Amniotic epithelial cell (primary cell): ENCODE measurements at places on chromosomes 2 and 18.
A peak's percentile ranks its signal among the peaks of the same experiment; 100 is the strongest.

DNA sequence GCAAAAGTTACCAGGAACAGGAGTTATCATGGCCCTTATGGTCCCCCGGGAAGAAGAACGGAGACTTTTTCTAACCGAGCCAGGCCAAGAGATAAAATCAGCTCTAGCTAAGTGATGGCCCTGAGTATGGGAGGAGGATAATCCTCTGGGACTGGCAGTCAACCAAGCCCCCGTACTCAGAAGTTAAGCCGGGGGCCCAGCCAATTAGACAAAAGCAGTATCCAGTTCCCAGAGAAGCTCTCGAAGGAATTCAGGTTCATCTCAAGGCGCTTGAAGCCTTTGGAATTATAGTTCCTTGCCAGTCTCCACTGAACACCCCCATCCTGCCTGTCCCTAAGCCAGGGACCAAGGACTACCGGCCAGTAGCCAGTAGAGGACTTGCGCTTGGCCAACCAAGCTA lies 365.3 kb upstream of the TCF4 start:
- no peak for DNase-seq

DNA sequence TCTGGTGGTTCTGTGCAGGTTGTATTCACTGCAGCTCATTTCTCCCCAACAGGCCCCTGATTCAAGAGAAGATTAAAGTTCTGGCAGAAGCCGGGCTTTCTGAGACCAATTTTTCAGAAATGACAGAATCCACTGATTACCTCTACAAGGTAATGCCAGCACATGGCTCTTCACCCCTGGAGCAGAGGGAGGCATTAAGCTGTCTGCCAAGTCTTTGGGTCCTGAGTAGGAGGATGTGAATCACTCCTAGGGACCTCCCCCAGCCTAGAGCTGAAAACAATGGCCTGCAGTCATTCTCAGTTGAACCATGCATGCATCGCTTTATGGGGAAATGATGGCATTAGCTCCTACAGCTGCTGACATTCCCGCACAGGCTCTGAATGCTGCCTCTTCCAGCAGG lies 20.5 kb upstream of the RPL37A start:
- DNase-seq, result peak; percentile 71

DNA sequence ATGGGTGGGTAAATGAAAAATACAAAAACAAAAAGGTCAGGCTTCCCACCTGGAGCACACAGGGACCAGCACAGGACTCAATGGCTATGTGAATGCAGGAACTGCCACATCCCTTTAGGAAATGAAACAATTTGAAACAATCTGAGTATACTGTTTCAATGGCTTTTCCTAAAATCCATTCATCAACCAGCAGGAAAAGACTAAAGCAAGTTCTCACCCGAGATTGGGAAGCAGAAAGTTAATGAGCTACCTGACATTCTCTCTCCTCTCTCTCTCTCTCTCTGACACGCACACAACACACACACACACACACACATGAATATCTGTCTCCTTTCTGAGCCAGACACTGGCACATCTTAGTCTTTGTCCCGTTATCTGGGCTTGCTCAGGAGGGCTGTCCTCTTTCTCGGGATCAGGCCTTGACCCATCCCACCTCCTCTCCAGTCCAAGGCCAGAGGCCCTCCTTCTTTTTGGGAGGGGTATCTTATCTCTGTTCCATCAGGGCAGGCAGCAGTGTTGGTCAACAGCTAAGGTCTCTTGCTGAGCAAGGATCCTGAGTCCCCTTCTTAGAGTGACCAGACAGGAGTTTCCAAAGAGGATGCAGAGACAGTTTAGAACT lies 11.6 kb upstream of the LRRFIP1 start:
- DNase-seq, result no peak

DNA sequence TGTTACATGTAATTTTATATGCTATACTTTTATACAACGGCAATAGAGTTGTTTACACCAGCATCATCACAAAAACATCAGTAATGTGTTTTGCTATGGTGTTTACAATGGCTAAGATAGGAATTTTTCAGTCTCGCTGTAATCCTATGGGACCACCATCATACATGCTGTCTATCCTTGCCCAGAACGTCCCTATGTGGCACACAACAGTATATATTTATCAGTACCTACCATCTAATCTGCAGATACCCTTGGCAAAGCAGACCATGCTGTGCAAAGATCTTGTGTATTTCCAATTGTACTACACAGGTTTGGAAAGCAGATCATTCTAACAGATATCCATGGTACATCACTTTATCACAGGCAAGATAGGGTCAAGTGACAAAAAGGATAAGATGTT lies 15.3 kb downstream of the RPL31 start:
- no peak for DNase-seq

- peak; percentile 7 for DNase-seq
Measured at GRCh38 chr2:98180456-98180855, 93.5 kb downstream of the VWA3B start.

- DNase-seq, result peak; percentile 45
Measured at GRCh38 chr18:25349131-25349925, 2.6 kb downstream of the ZNF521 start.

DNA sequence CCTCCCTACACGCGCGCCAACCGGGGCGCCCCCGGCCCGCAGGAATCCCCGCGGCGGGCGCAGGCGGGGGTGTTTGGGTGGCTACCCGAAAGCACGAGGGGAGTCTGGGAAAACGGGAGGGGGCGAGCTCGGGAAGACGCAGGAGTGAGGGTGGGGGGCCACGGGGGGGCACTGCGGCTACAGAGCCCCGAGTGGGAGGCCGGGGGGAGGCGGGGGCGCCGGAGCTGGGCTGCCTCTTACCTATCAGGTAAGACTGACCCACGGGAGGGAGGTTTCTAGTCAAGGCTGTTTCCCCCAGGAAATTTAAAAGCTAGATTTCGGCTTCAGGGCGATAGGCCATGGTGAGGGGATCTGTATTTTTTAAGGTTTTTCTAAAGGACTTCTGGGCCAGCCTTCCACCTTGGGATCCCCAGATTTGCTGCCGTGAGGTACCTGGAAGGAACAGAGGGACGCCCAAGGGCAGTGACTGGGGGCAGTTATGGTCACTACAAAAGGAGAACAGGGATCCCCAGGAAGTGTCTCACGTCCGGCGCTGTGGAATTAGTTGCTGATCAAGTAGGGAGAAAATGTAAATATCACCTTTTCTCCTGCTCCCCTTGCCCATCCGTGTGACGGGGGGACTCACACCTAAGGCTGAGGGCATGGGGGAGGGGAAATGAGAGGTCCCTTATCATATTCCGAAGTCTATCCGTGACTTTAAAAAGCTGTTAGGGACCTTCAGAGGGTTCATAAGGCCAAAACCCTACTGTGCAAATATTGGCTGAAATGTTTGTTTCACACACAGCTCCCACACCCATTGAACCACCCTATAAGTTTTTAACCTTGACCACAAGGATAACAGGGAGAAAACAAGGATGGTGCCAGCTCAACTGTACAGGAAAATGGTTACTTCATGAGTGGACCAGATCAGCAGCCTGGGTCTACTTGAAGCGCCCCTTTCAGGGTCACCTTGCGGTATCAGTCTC lies 638 bp upstream of the IRS1 start:
- peak; percentile 49 for DNase-seq

DNA sequence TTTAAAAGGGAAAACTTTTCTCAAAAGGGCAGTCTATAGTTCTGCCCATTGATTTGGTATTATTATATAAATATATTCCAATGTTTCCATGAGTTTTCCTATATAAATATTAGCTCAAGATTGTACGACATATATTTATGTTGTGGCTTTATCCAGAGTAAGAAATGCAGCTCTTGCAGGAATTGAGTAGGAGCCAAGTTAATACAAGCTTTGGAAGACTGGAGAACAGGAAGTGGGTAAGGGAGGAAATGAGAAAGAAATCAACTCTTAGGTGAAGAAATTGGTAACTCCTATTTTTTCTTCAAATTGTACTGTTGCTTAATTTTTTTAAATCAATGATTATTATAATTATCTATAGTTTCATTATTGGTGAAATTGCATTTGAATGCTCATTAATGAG lies 105.4 kb upstream of the FAM117B start:
- peak; percentile 67 for DNase-seq

DNA sequence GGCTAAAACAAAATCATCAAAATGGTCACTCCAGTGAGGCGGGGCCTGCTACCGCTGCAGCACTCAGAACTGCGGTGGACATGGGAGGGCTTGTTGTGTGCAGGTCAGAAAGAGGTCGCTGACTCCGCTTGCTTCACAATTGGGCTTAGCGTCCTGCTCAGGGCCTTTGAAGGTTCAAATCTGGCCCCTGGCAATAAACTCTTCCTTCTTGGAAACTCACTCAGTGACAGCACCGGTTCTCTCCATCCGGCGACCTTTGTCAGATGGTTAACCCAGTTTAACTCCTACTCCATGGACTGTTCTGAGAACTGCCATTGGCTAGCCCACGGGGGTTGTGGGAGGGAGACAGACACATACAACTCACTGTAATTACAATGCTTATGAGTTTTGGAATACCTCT lies 29.0 kb upstream of the LAPTM4A start:
- DNase-seq, result no peak

DNA sequence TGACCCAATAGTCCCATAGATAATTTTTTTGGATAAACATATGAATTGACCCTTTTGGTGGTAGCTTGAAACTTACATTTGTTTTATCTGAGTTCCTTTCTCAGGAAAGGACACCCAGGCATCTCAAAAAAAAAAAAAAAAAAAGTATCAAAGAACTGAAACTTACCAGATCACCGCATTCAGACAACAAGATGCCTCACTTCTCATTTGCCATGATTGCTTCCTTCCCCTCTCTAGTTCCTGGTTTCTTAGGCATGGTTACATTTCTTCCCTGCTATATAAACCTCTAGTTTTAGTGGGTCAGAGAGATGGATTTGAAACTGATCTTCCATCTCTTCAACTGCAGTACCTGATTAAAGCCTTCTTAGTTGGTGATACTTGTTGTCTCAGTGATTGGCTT lies 240.1 kb downstream of the ACKR3 start:
- DNase-seq, result no peak

DNA sequence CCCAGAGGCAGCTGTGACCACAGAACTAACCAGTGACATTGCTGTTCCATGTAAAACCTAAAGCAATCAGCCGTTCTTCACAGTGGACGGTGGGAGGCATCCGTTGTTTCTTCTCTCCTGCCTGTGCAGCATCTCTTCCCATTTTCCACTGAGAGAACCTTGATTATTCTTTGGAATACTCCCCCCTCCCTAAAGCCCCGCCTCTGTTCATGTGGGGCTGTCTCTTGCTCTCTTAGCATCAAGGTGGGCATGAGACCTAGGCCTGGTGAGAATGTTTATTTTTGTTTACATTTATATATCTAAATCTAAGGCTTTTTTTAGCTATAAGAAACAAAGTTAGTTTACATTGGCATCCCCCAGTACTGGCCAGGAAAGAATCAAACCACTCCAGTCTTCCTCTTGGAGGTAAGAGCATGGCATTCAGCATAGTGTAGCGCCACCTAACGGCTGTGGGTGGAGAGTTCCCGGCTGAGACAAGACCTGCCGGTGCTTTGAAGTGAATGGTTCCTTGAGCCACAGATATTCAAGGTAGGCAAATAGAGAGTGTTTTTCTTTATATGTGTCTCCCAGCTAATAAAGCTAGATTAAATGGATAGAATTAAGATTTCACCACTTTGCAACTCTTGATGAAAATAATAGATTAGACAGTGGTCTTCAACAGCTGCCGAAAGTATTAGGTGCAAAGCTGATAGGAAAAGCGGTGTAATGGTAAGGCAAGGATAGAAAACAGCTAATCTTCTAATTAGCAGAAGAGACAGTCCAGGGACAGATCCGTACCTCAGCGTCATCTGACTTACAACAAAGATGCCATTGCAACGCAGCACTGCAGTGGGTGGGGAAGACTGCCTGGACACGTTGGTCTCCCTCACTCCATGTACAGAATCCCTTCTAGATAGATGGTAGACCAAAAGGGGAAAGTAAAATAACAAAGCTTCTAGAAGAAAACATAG lies 219.6 kb upstream of the RAB12 start:
- peak; percentile 75 for DNase-seq

DNA sequence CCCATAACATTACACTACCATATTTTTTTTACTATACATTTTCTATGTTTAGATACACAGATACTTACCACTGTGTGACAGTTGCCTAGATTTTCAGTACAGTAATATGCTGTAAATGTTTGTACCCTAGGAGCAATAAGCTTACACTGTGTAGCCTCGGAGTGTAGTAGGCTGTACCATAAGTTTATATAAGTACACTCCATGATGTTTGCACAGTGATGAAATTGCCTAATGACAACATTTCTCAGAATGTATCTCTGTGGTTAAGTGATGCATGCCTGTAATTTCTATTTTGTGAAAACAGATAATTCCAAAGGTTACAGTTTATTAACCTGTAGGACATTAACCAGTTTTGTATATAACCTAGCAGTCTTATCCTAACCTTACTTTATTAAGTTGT lies 128.1 kb upstream of the RBMS1 start:
- peak; percentile 59 for DNase-seq

GRCh38 chr2:111239107-111239506 lies 118.4 kb downstream of the BCL2L11 start:
- no peak for DNase-seq

DNA sequence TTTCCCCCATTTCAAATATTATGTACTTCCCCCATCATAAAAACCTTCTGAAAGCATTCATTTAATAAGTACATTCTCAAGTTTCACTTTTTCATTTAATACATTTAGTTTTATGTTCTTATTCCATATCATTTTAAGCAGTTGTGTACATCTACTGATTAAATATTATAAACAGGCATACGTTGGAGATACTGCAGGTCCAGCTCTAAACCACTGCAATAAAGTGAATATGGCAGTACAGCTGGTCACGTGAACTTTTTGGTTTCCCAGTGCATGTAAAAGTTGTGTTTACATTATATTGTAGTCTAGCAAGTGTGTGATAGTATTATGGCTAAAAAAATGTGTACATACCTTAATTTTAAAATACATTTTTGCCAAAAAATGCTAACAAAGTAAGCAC lies 48.7 kb downstream of the TET3 start:
- DNase-seq, result no peak

- no peak for DNase-seq
Measured at GRCh38 chr2:191746346-191747169, 68.6 kb downstream of the NABP1 start.

DNA sequence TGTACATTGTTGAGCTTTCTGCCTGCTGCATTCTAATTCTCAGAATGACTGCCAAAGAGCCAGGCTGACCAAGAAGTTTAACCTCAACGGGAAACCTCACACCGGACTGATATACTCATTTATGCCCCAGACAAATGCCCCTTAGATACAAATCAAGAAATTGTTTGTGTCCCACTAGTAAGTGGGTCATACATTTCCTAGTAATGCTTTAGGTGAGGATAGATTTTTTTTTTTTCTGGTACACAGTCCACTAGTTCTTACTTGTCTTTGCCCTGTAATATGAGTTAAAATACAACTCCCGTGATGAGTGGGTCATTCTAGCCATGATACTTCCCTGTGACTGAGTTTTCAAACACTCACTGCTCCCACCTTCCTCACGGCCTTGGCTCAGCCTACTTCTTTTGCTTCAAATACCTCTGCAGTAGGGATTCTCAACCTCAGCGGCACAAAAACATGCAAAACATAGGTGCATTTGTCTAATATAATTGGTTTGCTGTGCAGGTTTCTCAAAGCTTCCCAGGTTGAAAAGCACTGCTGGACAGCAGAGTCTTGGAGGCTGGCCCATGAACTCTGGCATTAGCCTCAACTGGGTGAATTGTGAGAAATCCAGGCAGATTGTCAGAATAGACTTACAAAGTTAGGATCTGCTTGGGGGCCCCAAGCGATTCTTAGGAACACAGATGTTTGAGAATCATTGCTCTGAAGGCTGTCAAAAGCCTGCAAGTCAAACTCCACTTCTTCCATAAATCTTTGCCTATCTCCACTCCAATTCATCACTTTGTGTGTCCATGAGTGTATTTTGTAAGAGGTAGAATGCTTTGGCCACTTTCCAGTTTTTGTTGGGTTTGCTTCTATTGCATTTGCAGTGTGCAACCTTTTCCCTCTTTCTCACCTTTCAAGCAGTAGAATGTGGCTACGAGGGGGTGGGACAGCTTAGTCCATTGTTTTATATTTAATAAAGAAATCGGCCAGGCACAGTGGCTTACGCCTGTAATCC lies 35.5 kb downstream of the TGIF1 start:
- DNase-seq, result peak; percentile 54
